DMS79 treated with DMSO at 0.1 percent for 48 hours (cell line): ENCODE measurements at places on chromosomes 7 and 10.
A peak's percentile ranks its signal among the peaks of the same experiment; 100 is the strongest.

DNA sequence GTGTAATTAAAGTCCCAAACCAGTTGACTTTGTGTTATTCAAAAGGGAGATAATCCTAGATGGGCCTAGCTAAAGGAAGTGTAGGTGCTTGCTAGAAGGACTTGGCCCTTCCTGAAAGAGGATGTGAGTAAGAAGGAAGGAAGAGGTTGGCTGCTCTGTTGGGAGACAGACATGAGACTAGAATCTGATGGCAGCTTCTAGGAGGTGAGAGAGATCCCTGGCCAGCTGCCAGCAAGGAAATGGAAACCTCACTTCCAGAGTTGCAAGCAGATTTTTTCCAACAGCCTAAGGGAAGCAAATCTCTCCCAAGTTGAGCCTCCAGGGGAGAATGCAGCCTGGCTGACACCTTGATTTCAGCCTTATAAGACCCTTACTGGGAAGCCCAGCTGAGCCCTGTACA lies 368.4 kb upstream of the ZMIZ1 start:
- no peak for DNase-seq

- no peak for DNase-seq
These were observed 122.9 kb upstream of the BET1 start for GRCh38 chr7:94127026-94127425.

GRCh38 chr10:52706332-52707070 lies 66.1 kb downstream of the MBL2 start:
- no peak for DNase-seq

DNA sequence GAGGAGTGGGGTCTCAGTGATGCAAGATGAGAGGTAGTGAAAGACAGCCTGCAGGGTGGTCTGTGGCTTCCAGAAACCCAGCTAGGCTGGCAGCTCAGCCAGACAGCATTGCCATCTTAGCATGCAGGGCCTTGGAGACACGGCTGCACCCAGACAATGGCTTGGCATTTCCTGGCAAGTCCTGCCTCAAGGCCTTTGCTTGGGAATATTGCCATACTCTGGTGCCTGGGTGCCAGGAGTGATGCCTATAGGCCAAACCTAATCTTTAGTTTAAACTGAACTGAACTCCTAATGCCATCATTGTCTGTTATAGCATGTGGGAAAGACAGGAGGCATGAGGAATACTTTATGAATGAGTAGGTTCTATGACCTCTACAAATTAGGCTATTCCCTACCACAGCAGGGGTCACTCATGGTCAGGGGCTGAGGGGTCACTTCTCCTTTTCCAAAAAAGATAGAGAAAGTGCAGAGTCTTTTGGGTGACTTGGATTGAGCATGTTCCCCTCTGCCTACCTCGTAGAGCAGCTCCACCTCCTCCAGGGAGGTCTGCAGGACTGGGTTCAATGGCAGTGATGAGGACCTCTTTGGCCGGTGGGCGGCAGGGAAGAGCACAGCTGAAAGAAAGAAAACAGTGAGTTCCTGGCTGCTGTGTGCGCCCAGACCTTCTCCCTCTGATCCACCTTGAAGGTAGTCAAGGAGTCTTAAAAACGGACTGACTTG lies 8.8 kb upstream of the SLC13A4 start:
- no peak for DNase-seq

GRCh38 chr7:87391020-87391701 lies 45.7 kb downstream of the CROT start:
- no peak for DNase-seq

GRCh38 chr7:30348083-30348560 lies 63.7 kb downstream of the ZNRF2 start:
- DNase-seq = no peak

DNA sequence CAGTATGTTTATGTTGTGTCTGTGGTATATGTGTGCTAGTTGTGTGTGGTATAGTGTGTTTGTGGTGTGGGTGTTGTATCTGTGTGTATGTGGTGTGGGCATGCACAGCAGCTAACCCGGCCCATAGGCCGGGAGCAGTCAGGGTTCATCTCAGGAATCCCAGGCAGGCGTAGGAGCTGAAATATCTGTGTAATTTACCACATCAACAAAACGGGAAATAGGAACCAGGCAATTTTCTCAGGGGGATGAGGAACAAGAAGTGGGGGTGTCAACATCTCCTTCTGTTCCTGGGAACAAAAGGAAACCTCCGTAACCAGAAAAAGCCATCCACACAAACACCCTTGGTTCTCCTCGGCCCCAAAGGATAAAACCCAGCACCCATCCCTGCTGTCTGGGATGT lies 24.5 kb upstream of the ZNF488 start:
- no peak for DNase-seq

DNA sequence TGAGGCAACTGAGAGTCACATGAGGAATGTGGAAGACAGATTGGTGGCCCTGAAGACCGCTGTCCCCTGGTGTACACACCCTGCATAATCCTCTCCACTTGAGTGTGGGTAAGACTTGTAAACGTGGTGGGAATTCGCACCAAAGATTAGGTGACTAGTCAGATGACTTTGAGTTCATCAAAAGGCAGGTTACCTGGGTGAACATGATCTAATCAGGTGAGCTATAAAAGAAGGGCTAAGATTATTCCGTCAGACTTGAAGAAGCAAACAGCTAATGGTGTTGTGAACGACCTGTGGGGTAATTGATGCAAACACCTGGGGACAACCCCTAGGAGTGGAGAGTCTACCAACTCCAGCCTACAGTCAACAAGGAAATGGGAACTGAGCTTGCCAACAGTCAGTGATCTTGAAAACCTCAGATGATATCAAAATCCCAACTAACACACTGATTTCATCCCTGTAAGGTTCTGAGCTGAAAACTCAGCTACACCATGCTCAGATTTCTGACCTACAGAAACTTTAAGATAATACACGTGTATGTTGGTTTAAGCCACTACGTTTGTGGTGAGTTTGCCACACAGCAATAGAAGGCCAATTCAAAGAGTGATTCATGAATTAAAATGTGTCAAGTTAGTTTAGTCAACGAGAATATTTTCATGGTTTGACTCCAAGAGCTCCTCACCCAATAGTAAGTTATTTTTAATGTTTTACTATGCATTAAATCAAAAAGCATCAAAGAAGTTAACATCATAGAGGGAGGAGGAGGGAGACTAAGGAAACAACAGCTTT lies 16.7 kb downstream of the PRTFDC1 start:
- DNase-seq = no peak

DNA sequence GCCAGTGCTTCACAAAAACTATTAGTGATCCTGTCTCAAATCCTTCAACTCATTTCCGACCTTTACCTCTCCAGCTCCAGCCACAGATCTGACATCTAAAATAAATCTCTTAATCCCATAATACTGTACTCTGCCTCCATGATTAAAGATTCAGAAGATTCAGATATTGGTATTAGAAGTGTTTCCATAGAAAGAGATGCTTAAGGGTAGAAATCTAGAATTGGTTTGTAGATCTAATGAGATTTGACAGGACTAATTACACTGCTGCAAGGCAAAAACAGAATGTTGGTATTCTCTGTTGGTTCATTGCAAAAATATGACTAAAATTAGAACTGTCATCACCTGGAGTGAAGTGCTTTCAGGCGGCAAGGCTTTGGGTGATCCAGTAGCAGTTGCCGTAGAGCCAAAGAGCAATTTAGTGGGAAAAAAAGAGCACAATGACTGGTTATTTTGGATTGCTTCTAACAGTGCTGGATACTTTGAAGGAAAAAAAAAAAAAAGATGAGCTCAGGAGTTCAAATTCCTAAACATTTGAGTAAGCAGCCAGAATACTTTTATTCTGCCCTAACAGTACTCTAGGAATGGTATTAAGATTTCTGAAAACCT lies 940.1 kb upstream of the SORCS1 start:
- no peak for DNase-seq

- no peak for DNase-seq
These were observed 5.1 kb upstream of the TACC2 start for GRCh38 chr10:121983852-121984251.

DNA sequence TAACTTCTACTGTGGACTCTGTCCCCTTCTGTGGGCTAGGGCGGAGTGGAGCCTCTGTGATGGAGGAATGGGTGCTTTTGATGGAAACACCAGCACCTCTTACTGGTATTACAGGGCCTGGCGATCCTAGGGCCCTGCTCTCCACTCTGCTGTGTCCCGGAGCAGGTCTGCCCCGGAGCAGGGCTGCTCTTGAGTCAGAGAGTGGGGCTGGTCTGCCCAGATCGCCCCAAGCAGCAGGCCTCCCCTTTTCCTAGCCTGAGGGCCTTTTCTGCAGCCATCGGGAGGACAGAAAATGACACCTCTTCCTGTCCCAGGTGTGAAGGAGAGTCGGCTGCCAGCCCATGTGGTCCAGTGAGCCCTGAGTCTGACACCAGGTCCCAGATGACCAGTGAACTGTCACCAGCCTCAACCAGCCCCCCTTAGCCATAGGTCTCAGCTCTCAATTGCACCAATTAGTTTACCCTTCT lies 1.4 kb downstream of the ZNF282 start:
- no peak for DNase-seq

DNA sequence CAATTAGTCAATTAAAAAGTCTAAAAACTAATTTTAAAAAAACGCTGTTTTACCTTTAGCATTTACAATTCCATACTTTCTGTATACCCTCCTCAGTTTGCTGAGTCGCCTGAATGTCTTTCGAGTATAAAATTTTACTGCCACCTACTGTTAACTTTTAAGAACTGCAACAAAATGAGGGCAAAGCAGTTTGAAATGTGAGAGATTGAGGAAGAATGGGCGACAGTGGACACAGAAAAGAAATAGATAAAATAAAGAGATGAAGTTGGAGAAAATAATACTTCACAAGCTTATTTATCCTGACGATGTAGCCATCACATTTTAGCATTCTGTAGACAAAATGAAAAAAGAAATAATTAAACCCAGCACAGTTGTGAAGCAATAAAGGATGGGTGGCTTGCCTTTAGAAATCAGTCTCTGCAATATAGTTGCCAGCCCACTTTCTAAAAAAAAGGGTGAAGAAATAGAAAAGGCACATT lies 110.8 kb upstream of the PTN start:
- DNase-seq = peak; percentile 78

DNA sequence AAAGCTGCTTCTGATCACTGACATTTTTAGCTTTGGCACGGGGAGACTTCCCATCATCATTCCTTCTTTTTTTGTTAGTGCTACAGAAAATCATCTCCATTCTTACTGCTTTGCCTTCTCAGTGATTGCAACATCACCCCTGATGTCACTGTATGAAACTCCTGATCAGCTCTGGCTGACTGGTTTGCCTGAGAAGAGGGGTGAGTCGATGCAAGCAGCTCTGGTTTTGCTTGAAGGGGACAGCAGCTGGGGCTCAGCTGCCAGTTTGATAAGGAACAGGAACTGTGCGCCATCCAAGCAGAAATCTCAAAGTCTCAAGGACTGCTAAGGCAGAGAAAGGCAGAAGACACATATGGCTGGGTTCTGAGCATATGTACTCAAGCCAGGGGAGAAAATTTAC lies 808.5 kb upstream of the CELF2 start:
- no peak for DNase-seq

DNA sequence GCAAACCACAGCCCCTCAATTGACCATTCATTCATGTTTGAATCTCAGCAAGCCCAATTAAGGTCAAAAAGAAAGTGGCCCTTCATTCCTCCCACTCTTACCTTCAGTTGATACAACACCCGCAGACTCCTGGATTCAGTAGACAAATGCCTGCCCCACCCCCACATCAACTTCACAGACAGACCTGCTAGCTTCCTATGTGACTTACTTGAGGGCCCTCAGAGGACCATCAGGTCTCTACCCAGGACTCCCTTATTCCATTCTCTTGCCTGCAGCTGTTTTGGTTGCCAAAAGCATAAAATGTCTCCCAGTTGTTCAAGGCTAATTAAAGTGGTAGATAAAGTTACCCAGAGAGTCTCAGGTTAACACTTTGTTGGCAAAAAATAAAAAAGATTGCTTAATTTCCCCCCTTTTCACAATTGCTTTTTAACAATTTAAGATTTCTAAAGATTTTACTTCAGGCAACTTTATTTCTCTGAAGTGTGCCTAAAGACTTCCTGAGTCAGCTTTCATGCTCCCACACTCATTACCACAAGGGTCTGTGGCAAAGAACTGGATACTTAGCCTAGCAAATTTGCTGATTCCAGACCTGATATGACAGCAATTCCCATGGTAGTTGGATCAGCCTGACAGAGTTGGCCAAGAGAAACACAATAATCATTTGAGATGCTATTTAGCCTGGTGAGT lies 3.3 kb upstream of the MTERF1 start:
- DNase-seq = peak; percentile 95

DNA sequence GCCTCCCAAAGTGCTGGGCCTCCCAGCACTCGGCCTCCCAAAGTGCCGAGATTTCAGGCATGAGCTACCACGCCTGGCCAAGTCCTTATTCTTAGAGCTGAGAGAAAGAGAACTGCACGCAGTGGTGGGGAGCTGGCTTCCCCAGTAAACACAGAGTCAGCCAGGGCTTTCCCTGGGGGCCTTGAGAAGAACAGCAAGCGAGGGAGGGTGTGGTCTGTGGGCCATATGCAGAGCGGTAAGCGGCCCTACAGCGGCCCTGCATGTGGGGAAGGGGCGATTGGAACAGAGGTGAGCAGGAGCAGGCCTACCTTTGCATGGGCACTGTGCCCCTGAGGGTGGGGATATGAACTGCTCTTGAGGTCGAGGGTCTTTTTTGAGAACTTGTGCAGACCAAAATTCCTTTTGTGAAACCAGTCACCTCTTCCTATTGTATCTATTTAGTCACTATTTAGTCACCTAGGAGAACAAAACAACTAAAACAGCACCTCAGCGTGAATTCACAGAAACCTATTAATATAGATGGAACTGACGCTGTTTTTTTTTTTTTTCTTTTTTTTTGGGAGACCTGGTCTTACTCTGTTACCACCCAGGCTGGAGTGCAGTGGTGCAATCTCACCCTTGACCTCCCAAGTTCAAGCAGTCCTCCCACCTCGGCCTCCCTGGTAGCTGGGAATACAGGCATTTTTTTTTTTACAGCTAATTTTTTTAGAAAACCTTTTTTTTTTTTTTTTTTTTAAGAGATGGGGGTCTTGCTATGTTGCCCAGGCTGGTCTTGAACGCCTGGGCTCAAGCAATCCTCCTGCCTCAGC lies 36.9 kb upstream of the SH2D4B start:
- DNase-seq = no peak
